ENCODE measurements at places on chromosomes 11 and 22. TPM values are rescaled to one million over a fixed set of nuclear protein-coding genes. Genes with fewer than 3 reads are reported as not detected.

- no peak for DNase-seq
These were observed 34.2 kb downstream of the IL18 start for GRCh38 chr11:112129656-112130055.

- DNase-seq, result peak; percentile 41
These were observed 33.4 kb downstream of the FDX1 start for GRCh38 chr11:110463153-110463552.

DNA sequence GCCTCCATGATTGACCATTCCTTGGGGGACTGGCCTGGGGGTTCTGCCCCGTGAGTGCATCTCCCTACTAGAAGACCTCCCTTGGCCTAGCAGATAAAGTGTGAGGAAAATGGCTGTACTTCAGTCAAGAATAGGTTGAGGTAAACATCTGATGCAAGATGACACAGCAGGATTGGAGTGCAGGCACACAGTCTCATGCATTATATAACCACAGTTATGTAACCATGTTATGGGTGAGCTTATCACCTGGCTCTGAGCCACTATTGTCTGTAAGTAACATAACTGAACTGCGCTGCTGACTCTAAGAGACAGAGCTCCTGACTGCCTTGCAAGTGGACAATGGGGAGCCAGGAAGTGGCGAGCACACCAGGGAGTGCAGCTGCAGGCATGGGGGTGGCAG is 378.7 kb upstream of the ANO5 start:
- DNase-seq, result no peak

DNA sequence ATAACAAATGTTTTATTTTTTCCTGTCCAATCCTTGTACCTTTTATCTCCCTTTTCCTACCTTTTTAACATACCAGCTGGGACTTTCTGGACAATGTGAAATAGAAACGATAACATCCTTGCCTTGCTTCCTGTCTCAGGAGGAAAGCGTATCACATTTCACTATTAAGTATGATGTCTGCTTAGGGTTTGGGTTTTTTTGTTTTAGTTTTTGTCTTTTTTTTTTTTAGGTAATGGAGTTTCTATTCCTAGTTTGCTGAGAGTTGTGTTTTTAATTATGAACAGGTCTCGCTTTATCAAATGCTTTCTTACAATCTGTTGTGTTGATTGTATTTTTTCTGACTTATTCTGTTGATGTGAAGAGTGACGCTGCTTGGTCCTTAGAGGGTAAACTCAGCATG is 64.2 kb upstream of the KCNQ1OT1 start:
- no peak for DNase-seq

DNA sequence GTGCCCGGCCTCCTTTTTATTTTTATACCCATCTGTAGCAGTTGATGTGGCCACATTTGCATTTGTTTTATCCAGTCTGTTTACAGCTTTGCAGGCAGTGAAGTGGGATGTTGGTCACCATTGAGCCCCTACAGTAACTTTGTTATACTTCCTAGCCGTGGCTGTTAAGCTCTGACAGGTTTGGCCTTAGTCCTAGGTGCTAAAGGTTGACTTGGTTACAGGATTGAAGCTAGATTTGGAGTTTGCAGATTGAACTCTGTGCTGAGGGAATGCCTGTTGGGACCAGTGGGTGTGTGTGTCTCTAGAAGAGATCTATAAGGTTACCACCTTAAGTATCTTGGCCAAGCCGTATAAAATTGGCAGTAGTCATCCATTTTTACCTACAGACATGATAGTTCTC is 91.2 kb downstream of the PPP6R3 start:
- no peak for DNase-seq

DNA sequence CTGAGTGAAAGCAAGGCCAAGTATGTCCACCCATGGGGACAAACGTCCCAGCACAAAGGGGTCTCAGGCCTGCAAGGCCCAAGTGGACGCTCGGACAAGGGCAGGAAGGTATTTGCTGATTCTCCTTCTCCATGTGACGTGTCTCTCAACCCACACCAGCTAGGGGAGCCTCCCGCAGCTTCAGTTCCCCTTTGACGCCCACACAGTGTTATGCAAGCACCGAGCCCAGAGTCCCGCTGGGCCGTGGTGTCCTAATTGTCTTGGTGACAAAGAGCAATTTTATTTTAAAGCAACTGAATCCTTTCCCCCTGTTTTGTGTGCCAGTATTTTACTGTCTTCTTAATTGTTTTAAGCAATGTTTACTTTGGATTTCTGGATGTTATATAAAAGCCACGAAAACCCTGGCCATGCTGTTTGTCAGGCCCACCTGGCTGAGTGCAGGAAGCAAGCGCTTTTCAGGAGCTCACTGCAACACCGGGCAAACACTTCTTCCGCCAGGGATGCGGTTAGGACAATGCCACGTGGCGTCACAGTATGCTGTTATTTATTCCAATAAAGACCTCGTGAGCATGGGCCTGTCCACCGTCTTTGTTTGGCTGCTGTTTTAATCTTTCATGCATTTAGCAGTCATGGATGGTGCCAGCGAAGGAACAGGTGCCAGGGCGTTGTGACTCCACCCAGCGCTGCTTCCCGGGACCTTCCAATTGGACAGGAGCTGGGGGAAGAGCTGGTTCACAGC is 8.2 kb upstream of the PARVG start:
- DNase-seq, result no peak

GRCh38 chr11:93279851-93280347 is 50.6 kb upstream of the DEUP1 start:
- no peak for DNase-seq

- DNase-seq, result no peak
These were observed 13.9 kb downstream of the APOBEC3H start for GRCh38 chr22:39110631-39111561.

GRCh38 chr11:82229341-82229740 is 504.3 kb downstream of the FAM181B start:
- peak; percentile 13 for DNase-seq

DNA sequence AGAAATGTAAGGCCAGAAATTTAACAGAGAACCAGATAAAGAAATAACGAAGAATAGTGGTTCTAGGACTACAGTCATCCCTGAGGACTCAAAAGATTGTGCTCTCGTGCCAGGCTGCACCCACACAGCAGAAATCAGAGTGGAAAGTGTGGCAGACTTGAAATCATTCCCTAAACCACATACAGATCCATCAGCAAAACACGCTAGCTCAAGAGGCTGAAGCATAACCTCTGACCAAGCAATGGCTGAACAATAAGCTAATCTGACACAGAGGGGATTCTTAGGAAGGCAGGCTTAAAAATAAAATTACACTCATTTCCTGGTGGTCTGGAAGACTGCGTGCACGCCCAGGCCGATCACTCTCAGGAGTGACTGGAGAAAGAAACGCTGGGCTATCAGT is 19.0 kb downstream of the NCF4 start:
- no peak for DNase-seq

GRCh38 chr22:46057246-46058090 is 80.5 kb upstream of the WNT7B start:
- DNase-seq, result no peak

GRCh38 chr22:48105259-48105658 is 1342.8 kb downstream of the TBC1D22A start:
- no peak for DNase-seq

DNA sequence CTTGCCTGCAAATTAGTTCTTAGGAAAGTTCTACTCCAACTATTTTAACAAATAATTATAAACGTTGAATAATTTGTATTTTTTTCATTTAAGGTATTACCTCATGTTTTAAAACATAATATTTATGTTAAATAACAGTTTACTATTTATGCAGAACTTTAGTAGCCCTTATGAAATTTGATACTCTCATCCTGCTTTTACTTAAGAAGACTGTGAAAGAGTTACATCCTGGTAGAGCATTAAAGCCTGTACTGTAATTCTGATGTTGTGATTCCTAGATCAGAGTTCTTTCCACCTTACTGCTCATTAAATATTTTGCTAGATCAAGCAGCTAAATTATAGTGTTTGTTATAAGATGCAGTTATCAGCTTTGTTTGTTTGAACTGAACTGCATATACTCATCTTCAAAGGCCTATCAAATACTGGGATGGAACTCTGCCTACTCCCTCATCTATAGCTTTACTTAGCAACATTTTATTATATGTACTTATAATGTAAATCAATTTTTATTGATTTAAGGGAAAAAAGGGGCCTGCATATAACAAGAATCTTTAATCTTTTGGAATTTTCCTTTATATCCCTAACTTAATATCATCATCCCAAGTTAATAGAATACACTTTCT is 304.2 kb downstream of the DYNC2H1 start:
- no peak for DNase-seq

DNA sequence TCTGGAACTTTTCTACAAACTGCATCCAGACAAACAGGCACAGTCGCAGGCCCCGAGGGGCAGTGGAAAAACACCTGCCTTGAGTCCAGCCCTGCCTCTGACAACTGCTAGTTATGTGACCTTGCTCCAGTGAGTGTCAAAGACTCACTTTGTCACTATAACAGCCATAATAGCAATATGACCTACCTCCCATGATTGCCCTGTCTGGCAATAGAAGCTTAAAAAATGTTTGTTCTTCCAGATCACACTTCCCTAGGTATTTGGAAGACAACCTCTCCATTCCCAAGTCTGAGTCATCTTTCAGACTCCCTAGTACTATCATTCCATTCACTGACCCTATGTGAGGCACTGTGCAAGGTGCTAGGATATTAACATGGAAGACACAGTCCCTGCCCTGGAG is 74.5 kb downstream of the RPL27A start:
- DNase-seq, result no peak

DNA sequence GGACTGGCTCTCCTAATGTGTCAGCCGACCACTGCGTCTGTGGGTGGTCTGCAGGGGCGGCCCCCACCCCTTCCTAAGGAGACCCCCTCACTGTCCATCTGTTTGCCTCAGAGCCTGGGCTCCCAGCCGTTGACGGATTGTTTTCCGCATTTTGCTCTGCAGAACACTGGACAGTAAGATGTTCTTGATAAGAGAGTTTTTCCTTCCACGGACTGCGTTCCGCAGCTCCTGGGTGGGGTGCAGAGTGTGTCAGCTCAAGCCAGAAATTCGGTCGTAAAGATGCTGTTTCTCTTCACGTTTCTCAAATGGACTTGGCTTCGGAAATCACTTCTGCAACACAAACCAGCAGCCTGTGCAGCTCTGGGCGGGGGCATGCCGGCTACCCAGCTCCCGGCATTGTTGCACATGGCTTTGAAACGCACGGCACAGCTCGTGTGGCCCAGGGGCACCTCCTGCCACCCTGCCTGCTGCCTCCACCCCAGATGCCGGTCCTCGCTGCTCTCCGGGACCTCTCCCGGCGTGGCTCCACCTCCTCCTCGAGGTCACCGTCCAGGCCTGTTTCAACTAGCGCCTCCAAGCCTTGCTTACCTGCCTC is 2.9 kb upstream of the MRGPRG start:
- DNase-seq, result no peak

- DNase-seq, result no peak
These were observed 15.3 kb upstream of the PICK1 start for GRCh38 chr22:38041760-38042487.

DNA sequence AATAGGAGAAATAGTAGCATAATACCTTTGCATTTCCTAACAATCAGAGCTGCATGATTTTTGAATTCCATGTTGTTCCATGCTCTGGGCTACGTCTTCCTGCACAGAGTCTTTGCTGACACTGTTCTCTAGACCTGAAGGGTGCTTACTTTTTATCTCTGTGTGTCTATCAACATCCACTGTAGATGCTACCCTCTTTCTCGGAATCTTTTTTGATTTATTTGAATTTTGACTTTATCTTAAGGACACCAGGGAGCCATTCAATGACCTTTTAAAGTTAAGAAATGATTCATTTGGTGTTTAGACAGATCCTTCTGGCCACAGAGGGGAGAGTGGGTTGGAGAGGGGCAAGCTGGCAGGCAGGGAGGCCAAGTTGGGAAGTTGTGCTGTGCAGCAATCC is 90.1 kb downstream of the LDLRAD3 start:
- DNase-seq, result no peak

GRCh38 chr11:68854273-68854958 is 12.7 kb upstream of the CPT1A start:
- no peak for DNase-seq

- DNase-seq, result no peak
These were observed 23.0 kb downstream of the APLNR start for GRCh38 chr11:57214098-57214417.

DNA sequence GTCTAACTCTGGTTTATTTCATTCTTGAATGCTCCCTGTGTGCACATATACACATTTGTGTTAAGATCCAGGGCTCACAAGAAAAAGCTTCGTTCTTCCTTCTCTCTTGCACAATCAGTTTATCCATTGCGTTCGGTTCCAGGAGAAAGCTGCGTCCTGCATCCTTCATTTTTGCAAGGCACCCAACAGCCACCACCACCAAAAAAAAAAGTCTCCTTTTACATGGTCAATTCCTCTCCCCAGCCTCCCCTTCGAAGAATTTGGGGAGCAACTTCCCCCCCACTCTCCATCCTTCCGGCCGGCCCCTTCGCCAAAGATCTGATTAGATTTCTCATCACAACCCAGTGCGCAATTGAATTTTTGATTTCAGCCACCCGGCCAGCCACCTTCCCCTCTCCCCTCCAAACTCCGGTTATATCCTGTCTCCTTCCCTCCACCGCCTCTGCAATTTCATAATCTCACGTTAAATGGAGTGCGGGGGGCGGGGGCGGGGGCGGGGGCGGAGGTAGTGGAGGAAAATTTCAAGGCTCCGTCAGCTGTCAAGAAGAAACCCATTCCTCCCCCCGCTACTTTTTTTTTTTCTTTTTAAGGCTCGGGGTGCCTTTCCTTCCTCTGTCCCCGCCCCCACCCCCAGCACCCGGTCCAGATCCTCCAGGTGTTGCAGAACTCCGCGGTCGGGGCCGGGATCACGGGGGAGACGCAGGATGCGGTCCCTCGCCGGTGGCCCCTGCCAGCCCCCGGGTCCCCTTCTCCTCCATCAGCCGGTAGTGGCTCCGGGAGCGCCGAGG is 1166.5 kb downstream of the LRRC4C start:
- no peak for DNase-seq

- DNase-seq, result peak; percentile 59
These were observed 153.9 kb downstream of the TEAD1 start for GRCh38 chr11:12827929-12828812.

GRCh38 chr11:241634-242033 is 4.9 kb downstream of the PSMD13 start:
- DNase-seq, result no peak

DNA sequence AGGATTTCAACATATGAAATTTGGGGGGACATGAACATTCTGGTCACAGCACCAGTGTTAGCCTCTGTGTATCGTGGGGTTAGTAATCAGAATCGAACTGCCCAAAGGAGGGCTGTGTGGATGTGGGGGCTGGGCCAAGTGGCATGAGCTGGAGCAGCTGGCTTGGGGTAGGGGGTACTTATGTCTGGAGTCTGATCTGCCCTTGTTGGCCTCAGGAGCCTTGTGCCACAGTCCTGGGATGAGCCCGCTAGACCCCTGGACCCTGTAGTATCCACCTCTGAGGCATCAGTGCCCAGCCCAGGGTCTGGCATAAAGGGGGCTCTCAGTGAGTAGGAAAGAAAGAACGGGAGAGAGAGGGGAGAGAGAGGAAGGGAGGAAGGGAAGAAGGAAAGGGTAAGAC is 67.3 kb downstream of the LRRC32 start:
- no peak for DNase-seq

- peak; percentile 69 for DNase-seq
These were observed 5.8 kb upstream of the MIEF1 start for GRCh38 chr22:39496131-39496838.

TRMT112 gene
- polyA plus RNA-seq, result 447 TPM

GAS2L1 gene
- 16.5 TPM for polyA plus RNA-seq

DEUP1 gene
- not detected for polyA plus RNA-seq

OR52E8 gene
- not detected for polyA plus RNA-seq

MRGPRE gene
- polyA plus RNA-seq, result not detected

GSTT2 gene
- polyA plus RNA-seq, result 0.17 TPM

ST3GAL4 gene
- polyA plus RNA-seq, result 19.7 TPM

PDGFB gene
- polyA plus RNA-seq, result 3.0 TPM
